NCI-H1417 treated with DMSO at 0.1 percent for 48 hours (cell line): ENCODE measurements at places on chromosomes 1 and 21.

DNA sequence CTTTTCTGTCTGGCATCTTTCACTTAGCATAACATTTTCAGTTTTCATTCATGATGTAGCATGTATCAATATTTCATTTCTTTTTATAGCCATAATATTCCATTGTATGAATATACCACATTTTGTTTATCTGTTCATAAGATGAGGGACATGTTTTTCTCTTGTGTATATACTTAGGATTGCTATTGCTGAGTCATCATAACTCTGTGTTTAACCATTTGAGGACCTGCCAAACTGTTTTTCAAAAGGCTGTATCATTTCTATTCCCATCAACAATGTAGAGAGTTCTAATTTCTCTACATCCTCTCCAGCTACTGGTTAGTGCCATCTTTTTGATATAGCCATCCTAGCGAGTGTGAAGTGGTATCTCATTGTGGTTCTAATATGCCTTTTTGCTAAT, 26.2 kb downstream of the MPZL1 start:
- DNase-seq: no peak

GRCh38 chr1:234683861-234684632, 74.1 kb upstream of the IRF2BP2 start:
- DNase-seq: no peak

- DNase-seq: no peak
Measured at GRCh38 chr1:42807056-42807668, 9.8 kb upstream of the ERMAP start.

DNA sequence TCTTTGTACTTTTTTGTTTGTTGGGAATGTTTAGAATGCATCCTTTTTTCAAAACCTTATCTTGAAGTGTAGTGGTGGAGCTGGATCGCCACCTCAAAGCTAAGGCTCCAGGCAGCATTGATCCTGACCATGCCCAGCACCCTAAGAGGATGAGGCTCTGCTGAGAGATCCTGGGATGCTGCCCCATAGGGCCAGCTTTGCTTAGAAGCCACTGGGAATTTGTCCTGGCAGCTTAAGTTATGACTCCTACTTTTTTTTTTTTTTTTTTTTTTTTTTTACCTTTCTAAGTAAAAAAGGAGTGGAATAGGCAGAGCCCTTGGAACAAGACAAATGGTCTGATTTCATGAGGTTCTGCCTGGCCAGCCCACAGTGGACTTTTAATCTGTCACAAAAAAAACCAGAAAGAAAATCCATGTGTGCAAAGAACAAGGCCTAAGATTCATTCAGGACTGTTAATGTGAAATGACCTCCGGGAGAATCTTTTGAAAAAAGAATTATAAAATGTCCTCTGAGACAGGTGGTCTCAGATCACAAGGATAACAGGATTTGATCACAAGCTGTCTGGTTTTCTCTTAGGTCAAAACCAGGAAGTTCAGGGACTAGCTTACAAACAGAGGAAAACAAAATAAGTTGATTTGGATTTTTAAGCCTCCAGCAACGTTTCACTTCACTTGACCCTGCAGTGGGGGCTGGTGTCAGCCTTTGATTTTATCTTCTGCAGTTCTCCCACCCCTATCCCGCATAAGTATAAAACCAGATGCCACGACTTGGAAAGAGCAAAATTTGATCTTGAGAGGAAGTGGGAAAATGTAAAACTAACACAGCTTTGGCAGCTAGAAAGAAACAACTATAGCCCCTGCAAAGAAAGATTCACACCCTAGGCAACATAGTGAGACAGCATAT, 25.9 kb upstream of the RAP1A start:
- DNase-seq: no peak

GRCh38 chr21:16337266-16337665, 607.5 kb downstream of the USP25 start:
- DNase-seq: no peak
